Right renal cortex interstitium (tissue), 3 donors: ENCODE measurements at places on chromosomes 4 and X.

DNA sequence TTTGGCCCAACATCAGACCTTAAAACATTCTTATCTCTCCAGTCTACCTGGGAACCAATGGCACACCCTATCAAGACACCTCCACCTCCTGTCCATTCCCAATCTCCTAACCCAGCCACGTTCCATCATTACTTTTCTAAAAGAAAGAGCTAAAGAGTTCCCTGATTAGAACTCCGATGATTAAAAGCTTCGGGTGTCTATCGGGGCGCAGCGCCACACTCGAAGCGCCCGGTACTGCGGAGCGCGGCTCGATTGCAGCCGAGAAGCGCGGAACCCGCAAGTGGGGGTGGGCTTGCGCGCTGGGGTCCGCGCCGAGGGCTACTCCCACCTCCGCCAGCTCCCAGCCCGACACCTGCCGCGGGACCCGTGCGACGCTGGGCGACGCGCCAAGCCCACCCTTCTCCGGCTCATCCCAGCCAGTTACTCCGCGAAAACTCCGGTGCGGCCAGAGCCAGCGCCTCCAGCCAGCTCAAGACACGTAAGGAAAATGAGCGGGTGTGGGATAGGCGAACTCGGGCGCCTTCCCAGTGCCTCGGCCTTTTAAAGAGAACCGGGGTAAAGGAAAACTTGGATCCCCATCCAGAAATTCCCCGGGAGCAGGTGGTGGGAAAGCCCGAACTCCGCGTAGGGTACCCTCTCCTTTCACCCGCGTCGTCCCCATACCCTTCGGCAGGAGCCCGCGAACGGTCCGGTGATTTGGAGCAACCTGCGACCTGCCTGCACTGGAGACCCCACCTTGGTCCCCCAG lies 593 bp downstream of the NPY1R start:
- no peak for DNase-seq

GRCh38 chrX:150202641-150203247 lies 160.4 kb upstream of the MAMLD1 start:
- no peak for DNase-seq

GRCh38 chr4:47187608-47188007 lies 156.2 kb downstream of the GABRB1 start:
- DNase-seq = no peak

GRCh38 chr4:109890076-109890475 lies 22.6 kb upstream of the EGF start:
- DNase-seq = no peak

DNA sequence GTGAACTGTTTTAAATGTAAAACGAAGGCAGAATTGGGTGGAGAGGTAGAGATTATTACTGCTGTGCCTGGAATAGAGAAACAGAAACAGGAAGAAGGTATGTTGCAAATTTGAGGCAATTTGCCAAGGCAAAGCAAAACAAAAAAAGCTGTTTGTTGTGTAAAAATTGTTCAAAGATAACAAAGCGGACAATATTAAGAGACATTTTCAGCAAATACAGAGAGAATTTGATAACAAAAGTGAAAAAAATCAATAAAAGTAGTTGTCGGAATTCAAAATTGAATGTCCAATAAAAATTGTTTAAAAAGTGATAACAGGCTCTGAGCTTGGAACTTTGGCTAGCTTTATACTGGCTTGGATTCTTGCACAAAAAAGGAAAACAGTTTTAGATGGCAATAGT lies 14.4 kb upstream of the SMS start:
- no peak for DNase-seq

- DNase-seq = no peak
These were observed 2595.3 kb downstream of the ARAP2 start for GRCh38 chr4:33649015-33649414.

GRCh38 chr4:128635141-128635954 lies 174.2 kb upstream of the JADE1 start:
- no peak for DNase-seq

GRCh38 chrX:16033331-16033730 lies 90.0 kb upstream of the GRPR start:
- DNase-seq = no peak

- no peak for DNase-seq
These were observed 3.8 kb upstream of the GPR174 start for GRCh38 chrX:79140731-79141130.

- no peak for DNase-seq
These were observed 9.6 kb upstream of the MTMR1 start for GRCh38 chrX:150683536-150684146.

DNA sequence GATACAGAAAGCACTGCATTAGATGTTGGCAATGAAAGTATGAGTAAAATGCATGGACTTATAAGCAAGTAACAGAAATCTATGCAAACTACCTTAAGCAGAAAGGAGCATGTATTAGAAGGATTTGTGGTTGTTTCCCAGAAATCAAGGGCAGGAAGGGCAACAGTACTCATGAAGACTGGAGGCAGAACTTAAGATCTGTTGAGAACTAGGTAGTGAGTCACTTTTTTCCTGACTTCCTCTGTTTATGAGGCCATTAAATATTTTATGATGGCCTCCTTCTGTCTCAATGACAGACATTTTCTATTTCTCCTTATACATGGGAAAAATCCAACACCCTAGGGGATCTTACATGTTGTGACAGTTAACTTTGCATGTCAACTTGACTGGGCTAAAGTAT lies 398.2 kb downstream of the MID1IP1 start:
- no peak for DNase-seq

GRCh38 chrX:49106930-49107329 lies 16.6 kb downstream of the GPKOW start:
- DNase-seq = no peak

- no peak for DNase-seq
These were observed at the start of gene CXCL13 for GRCh38 chr4:77605210-77605902. TSS of gene CXCL13 (plus strand) at chr4:77605820. CDS start at chr4:77605866, 46 bp downstream.

DNA sequence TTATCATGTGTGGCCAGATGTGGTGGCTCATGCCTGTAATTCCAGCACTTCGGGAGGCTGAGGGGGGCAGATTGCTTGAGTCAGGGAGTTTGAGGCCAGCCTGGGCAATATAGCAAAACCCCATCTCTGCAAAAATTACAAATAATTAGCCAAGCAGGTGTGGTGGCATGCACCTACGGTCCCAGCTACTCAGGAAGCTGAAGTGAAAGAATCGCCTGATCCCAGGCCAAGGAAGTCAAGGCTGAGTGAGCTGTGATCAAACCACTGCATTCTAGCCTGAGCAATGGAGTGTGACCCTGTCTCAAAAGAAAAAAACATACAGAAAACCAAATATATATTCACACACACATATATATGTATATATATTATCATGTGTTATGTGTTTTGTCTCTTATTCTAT lies 15.0 kb downstream of the APELA start:
- no peak for DNase-seq

- no peak for DNase-seq
These were observed 893.7 kb upstream of the SLIT2 start for GRCh38 chr4:19358015-19358414.

GRCh38 chr4:101158134-101158482 lies 189.2 kb downstream of the PPP3CA start:
- no peak for DNase-seq

DNA sequence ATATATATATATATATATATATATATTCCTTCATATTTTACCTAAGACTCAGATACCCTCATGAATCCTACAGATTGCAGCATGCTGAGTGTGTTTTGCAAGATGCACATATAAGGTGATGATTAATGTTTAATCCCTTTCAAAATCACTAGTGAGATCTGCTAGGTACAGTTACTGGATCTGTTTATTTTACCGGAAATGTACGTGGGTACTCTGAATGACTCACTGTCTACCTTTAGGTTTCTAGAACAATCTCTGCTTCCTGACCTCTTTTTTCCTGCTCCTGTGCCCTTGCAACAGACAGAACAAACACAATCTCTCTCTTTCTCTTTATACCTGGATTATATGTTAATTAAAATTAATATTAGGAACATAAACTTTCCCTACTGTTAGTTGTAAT lies 379.6 kb downstream of the FAM133A start:
- no peak for DNase-seq

DNA sequence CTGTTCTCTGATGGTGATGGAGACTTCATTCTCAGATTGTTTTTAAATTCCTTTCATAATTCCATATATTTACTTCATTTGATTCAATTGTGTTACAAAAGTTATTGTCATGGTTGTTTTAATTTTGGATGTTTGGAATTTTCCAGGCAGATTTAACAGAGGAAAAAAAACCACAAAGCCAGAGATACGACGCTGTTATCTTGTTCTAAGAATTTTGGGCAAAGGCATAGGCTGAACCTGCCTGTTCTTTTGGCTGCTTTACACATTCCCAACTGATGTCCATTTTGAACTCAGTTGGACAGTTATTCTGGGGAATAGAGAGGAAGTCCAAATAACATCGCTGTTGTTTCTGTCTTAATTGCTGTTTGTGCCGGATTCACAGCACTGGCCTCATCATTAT lies 65.7 kb downstream of the LINC00632 start:
- no peak for DNase-seq

GRCh38 chr4:152095701-152096070 lies 334.9 kb upstream of the GATB start:
- DNase-seq = no peak

DNA sequence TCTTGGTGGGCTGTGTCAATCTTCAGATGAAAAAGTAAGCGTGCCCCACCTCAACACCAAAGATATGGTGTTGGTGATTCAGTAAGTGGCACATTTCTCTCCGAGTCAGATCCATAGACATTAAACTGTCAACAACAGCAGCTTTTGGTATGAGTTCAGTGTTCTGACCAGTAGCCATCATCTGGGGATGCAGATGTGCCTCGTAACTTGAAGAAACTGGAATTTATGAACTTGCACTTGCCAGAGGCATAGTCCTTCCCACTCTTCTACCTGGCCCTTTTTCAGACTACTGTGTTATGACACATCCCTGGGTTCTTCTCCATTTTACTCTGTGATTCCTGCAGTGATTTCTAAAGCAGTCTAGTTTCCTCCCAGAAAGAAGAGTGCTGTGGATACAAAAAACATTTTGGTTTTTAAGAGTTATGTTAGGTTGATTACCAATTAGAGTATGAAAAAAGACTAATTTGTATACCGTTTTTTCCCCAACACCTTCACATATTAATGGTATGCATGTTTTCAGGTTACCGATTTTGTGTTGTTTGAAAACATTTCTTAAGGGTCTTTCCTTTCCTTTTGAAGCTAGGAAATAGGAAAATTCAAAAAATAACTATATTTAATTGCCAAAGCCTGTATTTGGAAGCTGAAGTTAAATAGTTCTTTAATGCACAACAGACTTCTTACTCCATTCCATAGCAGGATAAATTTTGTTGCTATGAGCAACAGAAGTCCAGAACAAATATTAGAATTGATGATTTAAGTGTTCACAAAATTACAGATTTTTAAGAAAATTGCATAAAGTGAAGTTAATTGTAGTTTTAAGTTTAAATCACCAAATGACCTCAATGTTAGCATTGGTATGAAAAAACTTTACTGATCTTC lies 39.3 kb downstream of the NUDT6 start:
- DNase-seq = no peak

DNA sequence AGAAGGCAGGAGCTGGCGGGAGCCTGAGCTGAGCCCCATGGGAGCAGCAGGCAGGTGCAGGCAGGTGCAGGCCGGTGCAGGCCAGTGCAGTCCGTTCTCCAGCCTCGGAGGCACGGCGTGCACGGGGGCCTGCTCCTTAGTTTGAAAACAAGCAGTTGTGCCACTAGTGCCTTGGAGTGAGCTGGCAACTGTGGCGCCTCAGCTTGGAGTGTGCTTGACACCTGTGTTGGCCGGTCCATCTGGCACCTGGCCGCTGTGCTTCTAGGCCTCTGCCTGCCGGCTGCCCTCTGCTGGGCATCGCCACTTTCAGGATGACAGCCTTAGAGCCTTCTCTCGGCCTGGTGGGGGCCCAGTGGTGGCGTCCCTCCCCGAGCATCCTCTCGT lies 47.9 kb downstream of the RGS12 start:
- no peak for DNase-seq
